ENCODE measurements at places on chromosomes 2 and 18.

GRCh38 chr2:148049284-148049683, 28.4 kb downstream of the MBD5 start:
- DNase-seq: no peak

DNA sequence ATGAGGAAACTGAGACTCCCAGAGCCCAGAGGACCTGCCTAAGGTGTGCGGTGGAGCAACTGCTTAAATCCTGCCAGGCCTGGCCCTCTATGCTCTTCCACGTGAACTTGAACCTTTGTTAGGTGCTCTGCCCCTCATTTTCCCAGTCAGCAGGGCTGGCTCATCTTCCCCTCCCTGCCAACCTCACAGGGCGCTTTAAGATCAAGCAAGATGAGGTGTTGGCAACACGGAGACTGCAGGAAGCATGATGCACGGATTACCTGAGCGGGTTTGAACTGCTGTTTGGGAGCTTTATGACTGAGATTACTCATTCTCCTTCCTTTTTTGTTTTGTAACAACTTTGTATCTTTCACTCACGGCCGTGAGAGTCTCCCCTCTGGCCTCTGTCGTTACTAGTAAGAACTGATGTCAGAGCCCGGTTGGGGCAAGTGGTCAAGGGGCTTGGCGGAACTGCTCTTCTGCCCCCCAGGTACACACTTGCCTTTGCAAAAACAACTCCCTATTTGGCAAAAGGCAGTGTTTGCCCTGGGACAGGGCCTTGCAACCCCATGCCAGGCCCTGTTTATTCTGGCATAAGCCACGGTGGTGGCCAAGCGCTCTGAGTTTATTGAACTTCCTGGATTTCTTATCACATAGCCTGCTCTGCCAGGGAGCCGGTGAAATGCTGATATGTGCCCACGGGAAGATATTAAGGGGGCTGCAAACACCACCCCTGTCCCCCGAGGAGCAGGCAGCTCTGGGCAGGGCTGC, 127.8 kb downstream of the INHBB start:
- no peak for DNase-seq

GRCh38 chr2:134446383-134447017, 192.6 kb downstream of the MGAT5 start:
- no peak for DNase-seq

GRCh38 chr2:85215448-85216401, 82.5 kb downstream of the TCF7L1 start:
- DNase-seq: no peak

- DNase-seq: no peak
These were observed 15.4 kb upstream of the E2F6 start for GRCh38 chr2:11481426-11481788.

- DNase-seq: no peak
These were observed 556.7 kb downstream of the CMPK2 start for GRCh38 chr2:6308986-6309385.

DNA sequence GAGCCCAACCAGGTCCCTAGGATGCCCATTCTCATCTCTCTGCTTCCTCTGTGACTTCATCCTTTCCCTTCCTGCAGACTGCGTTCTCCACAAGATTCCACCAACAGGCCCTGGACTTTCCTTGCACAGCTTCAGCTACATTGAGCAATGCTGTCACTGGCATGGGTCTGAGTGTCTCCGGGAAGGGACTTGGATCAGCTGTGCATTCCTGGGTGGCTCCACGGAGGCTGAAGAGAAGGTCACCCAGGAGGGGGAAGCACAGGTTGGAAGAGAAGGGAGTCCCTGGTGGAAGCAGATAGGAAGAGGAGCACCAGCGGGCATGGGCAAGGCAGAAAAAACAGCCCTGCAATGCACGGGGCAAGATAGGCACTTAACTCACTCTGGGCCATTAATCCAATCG, 140.5 kb downstream of the UXS1 start:
- no peak for DNase-seq

DNA sequence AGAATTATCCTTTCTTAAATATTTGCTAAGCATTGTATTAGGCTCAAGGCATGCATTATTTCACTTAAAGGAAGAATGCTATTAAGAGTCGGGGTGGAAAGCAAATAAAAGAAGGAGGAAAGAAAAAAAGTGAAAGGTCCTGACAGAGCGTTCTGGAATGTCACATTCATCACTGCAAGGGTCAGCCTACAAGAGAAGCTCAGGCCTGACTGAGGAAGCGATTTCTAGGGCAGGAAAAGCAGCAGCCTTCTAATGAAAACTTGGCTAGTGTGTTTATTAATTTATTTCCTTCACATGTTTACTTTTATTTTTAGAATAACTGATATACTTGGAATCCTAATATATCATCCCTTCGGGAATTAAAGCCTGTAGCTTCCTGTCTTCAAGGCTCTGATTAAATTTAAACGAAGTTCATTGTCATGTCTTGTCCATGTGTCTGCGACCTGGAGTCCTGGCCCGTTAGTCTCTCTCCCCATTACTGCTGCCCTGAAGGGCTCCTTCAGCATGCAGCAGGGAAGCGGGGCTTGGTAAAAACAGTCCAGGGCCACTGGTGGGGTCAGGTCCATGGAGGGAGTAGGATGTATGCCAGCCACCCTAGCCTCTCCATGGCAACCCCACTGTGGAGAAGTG, 119.2 kb upstream of the CCDC68 start:
- DNase-seq: no peak

DNA sequence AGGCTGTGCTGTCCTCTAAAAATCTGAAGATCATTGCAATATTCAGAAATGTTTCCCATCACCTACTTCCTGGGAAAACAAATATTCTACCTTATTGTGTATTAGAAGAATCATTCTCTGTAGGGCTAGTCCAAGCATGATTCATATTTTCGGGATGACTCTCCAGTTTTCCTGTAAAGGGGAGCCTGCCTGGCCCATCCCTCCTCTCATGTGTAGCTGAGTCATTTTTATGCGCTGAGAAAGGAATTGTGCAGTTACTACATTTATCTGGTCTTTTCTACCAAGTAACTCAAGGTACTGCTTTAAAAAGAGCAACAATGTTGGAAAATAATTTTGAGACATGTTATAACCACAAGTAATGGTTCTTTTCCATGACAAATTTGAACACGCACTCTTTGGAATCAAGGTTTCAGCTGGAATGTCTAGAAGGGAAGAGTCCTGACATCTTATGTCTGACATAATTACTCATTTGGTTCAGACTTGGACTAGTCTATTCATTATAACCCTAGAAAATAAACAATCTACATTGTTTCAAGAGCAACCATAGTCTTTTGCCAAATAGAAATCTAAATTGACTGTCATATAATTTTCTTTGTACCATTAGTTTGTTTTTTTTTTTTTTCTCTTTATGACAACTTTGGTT, 6.6 kb downstream of the DSG3 start:
- no peak for DNase-seq

DNA sequence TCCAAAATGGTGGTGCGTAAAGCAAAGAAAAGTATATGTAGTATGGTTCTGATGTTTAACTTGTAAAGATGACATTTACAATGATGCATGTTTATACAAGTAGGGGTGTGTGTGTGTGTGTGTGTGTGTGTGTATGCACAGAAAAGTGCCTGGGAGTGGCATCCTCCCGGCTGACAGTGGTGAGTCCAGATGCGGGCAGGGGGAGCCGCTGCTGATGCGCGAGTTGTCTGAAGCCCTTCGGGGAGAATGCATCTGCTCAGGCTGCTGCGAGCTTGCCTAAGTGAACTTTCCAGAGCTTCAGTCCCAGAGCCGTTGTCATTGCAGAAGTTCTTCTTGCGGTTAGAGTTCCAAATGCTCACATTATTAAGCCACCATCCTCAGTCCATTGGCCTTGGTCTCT, 429.7 kb upstream of the HS6ST1 start:
- DNase-seq: no peak

- no peak for DNase-seq
These were observed 143.9 kb downstream of the MYT1L start for GRCh38 chr2:2187196-2187595.

GRCh38 chr18:58232668-58233067, 188.6 kb downstream of the NEDD4L start:
- no peak for DNase-seq

GRCh38 chr2:218047536-218048225, 21.4 kb upstream of the RUFY4 start:
- DNase-seq: no peak

DNA sequence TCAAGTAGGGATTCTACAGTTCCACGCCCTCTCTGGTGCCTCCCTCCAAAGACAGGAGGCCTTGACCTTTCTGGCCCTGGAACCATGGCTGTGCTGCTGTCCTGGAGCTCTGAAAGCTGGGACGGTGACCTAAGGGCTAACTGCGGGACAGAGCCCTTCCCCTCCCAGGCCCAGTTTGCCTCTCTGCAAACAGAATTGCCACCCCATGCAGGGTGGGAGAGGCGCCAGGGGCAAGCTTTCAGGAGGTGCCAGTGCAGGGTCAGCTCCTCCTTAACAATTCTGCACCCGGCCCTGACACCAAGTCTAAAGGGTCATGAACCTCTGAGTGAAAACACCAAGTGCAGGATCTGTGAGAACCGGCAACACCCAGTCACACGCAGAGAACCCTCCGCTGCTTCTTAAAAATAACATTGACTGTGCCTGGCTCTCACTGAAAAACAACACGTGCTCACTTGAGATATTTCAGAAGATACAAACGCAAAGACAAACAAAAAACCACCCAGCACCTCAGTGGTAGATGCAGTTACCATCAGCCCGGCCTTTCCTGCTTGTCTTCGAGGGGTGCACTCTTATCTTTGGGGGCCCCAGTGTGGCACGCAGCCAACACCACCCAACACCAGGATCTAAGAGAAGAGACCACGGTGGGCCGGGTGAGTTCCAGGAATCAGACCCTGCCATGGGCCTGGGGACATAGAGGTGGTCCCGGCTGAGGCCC, 1.1 kb upstream of the SNED1 start:
- DNase-seq: no peak

GRCh38 chr2:45096996-45097395, 87.7 kb upstream of the SIX2 start:
- no peak for DNase-seq

GRCh38 chr18:32542221-32542798, 71.6 kb upstream of the GAREM1 start:
- DNase-seq: no peak

DNA sequence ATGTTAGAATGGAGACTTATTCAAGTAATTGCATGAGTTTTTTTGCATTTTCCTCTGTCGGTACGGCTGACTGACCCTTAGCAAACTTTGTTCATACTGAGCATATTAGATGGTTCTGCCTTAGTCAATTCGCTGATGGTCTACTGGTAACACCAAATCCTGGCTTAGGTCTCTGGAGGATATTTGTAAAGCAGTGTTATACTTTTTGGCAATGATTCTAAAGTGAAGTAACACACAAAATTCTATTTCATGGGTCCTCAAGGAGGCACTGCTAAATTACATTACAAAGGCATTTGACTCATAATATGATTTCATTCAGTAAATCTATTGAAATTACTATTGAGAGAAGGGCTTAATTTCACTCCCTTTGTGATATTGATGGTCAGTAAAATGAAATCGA, 246.8 kb upstream of the RASGRP3 start:
- no peak for DNase-seq
